ENCODE measurements at places on chromosomes 2 and 18.

- DNase-seq, result no peak
Observed at GRCh38 chr2:241857572-241858121, 1.0 kb downstream of the PDCD1 start.

DNA sequence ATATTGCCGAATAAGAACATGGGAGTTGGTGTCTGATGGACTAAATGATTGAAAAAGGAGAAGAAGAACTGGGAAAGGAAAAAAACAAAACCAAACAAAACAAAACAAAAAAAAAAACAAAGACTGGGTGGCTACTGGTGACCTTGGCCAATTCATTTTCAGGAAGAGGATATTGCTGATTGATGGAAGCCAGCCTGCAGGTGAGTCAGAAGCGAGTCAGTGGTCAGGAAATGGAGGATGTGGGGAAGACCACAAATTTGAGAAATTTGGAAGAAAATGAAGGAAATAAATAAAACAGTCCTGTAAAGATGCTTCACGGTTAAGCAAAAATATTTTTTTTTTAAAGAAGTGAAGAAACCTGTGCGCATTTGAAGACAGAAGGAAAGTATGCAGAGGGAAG, 296.9 kb downstream of the ZNF521 start:
- no peak for DNase-seq

DNA sequence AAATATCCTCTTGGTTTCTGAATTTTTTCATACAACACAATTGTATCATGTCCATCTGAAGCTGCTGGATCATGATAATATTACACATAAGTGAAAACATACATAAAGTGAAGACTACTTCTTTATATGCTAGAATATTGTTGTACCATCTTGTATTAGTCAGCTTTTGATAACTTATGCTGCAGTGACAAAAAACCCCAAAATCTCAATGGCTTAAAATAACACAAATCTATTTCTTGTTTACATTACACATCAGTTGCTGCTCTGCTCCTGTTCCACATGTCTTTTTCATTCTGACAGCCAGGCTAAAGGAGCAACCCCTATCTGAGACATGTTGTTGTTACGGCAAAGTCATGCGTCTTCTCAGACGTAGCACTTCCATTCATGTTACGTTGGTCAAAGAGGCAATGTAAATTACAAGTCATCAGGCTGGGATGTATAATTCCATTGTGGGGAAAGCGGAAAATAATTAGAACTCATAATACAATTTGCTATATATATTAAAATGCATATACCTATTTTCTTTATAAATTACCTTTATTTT, 5.8 kb downstream of the TMSB10 start:
- DNase-seq, result no peak

DNA sequence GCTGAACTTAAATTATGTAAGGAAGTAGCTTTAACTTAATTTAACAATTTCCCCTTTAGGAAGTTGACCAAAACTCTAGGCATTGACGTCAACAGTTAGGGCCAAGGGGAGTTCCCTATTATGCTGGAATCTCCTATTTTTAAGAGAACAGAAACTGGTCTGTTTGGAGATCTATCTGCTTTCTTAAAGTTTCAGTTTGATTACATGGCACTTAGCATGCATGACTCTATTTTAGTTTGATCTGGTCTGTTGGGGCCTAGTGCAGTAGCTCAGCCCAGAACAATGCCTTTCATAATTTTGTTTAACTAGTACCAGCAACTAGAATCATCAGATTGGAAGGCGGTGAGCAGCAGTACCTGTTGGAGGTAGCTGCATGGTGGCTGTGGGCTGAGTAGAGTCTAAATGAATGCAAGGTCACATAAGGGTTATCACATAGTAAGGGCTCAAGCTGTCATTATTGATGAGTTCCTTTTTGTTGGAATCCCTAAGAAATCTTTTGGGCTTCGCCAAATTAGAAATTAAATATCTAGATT, 60.5 kb upstream of the ZNG1B start:
- peak; percentile 84 for DNase-seq

- DNase-seq, result no peak
Observed at GRCh38 chr18:79769698-79770500, 27.8 kb upstream of the KCNG2 start.

DNA sequence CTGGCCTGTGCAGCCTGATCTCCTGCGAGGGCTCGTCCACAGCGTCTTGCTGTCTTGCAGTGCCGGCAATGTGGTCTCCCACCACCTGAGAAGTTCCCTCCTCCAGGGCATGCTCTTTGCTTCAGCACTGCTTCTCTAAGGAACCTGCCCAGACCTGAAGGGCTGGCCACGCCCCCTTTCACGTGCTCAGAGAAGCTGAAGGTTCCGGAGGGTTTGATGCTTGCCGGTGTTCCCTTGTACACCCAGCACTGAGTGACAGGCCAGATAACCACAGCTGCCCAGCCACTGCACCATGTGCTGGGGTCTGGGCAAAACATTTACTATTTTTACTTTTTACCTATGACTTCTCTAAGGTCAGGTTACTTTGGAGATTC, 1.7 kb upstream of the POLR2D start:
- DNase-seq, result peak; percentile 32

DNA sequence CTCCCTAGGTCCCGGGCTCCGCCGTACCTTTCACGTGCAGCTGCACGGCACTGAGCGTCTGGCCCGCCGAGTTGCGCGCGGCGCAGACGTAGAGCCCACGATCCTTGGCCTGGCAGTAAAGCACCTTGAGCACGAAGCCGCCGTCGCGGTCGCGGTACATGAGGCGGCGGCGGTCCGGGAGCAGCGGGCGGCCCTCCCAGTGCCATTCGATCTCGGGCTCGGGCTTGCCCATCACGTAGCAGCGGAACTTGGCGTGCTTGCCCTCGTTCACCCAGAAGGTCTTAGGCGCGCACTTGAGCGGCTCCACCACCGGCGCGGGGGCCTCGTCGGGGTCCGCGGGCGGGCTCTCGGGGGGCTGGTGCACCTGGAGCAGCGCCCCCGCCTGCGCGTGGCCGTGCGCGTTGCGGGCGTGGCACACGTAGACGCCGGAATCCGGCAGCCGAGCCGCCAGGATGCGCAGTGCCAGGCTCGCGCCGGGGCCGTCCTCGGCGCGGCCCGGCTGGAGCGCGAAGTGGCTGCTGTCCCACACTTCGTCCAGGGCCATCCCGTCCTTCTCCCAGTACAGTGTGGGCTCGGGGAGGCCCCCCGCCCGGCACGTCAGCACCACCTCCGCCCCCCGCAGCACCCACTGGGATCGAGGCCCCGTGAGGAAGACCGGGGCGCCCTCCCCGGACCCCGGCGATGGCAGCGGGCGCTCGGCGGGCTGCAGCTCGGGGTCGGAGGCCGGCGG, 980 bp downstream of the OBSL1 start:
- DNase-seq, result no peak

GRCh38 chr18:46048641-46049040, 23.4 kb downstream of the PSTPIP2 start:
- peak; percentile 60 for DNase-seq

- DNase-seq, result no peak
Observed at GRCh38 chr2:164314148-164314547, 307.1 kb downstream of the GRB14 start.

- peak; percentile 86 for DNase-seq
Observed at GRCh38 chr2:85674417-85674816, 6.4 kb upstream of the SFTPB start.

DNA sequence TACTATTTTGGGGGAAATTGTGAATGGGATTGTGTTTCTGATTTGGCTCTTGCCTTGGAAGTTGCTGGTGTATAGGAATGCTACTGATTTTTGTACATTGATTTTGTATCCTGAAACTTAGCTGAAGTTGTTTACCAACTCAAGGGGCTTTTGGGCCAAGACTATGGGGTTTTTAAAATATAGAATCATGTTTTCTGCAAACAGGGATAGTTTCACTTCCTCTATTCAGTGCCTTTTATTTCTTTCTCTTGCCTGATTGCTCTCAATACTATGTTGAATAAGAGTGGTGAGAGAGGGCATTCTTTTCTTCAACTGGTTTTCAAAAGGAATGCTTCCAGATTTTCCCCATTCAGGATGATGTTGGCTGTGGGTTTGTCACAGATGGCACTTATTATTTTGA, 1383.8 kb upstream of the ACVR2A start:
- no peak for DNase-seq

DNA sequence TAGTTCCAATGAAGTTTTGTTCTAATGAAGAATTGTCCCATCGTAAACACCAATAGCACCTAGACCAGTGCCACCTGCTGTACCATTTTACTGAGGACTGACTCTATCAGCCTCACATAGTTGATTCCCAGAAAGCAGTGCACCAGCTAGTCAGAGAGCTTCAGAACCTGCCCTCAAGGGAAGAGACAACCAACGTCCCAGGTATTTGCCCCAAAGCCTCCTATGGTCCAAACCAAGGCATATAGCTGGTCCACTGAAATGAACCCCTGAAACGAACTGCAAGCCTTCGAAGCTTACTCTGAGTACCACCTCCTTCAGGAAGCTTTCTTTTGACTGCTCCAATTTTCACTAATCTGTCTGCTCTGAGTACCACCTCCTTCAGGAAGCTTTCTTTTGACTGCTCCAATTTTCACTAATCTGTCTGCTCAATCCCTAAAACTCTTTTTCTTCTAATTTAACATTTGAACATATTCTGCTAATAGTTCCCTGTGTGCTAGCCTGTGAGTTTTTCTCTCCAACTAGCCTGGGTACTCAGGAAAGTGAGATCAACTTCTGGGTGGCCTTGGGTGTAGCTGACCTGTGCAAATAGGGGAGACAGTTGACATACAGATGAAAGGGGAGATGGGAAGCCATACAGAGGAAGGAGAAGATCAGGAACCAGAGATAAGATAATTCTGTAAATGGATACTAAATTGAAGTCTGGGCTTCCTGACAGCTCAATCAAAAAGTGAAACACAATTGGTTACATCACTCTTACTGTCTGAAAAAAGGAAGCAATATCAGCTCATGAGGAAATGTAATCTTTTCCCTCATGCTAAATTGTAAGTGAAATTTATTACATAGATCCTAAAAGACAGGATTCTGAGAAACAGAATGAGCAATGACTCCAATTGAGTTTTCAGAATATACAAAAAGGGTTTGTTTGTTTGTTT, 33.5 kb upstream of the EML4 start:
- peak; percentile 72 for DNase-seq

GRCh38 chr18:9436206-9436929, 38.9 kb upstream of the RALBP1 start:
- DNase-seq, result no peak

DNA sequence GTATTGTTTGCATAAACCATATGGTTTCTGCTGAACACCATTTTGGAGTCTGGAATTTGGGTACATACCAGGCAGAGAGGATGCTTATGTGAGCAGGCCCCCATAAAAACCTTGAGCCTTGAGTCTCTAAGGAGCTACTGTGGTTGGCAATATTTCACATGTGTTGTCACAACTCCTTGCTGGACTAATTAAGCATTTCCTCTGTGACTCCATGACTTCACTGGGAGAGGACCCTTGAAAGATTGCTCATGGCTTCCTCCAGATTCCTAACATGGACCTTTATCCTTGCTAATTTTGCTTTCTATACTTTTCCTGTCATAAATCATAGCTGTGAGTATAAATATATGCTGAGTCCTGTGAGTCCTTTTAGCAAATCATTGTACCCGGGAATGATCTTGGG, 7.6 kb upstream of the COQ10B start:
- no peak for DNase-seq

DNA sequence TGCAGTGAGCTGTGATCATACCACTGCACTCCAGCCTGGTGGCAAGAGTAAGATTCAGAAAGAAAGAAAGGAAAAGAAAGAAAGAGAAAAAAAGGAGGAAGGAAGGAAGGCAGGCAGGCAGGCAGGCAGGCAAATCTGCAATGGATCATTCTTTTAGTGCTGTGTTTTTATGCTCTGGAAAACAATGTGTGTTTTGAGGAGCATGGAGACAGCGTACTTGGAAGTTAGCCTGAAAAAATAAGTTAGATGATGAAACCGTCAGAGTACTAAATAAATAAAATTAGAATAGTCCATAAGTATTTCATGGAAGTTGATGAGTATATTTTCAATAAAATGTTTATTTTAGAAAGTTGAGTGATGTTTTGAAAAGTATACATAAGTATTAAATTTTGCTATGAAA, 366.4 kb upstream of the CDH20 start:
- no peak for DNase-seq

Data from CD14-positive monocyte (primary cell).